ENCODE measurements at places on chromosomes 16 and 17.

GRCh38 chr16:70157105-70157476 is 16.5 kb upstream of the CLEC18C start:
- DNase-seq = no peak

DNA sequence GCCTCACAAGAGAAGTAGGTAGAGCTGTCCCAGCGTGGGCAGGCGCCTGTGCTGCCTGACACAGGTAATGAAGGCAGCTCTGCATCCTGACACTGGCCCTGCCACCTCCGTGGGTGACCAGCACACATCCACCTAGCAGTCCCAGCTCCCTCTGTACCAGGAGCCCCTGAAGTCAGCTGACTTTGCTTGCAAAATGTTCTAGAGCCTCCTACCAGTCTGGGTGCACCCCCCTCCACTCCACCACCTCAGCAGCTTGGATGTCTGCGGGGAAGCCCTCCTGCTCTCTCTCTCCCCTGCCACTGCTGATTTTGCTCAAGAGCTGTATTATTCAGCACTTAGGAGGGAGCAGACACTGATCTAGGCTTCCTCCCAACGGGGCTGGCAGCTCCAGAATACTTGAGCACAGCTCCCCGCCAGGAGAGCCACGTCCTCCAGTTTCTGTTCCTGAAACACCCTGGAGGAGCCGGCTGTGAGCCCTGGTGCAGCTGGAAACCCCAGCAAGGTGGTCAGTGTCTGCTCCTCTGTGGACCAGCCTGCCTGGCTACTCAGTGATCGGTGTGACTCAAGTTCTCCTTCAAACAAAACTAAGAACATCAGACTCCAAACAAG is 1.0 kb downstream of the RNF166 start:
- no peak for DNase-seq

GRCh38 chr17:79806863-79807720 is 10.2 kb upstream of the CBX8 start:
- DNase-seq = no peak

DNA sequence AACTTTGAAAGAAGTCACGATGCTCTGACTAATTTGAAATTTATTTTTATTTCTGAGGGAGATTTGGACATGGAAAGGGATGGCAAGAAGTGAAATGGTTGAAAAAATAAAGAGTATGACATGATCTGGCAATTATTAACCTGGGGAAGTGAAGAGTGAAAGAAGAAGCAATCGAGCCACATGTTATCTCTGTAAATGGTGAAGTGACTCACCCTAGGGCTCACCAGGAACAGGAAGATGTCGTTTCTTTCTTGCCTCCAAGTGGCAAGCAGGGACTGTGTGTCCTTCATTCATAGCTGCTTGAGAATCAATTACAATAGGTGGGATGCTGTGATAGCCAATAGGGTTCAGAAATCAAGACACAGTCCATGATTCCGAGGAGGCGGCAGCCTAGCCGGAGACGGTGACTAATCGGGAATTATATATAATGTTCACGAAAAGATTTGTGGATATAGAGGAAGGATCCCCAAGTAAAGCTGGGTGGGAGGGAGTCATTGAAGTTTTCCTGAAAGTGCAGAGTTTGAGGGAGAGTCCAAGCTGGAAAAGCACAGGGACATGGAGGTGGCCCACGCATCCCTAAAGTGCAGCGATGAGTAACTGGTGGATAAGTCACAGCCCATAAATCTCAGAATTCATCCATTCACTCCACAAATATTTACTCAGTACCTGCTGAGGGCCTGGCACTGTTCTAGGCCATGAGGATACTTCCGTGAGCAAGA is 18.2 kb upstream of the KRT20 start:
- peak; percentile 82 for DNase-seq

DNA sequence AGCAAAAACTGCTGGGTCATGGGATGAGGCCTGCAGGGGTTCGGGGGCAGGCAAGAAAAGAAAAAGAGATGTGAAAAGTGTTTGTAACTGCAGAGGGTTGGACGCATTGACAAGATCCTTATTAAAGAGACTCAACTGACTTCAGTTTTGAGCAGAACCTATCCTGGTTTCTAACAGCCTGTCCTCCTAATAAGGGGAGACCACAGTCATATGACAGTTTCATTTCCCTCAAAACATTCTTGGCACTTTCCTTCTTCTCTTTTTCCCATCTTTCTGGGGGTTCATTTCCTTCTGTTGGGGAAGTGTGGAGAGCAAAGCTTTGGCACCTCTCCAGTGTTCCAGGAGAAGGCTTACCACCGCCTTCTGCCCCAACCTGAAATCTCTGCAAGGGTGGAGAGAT is 118.5 kb downstream of the MAF start:
- DNase-seq = no peak

DNA sequence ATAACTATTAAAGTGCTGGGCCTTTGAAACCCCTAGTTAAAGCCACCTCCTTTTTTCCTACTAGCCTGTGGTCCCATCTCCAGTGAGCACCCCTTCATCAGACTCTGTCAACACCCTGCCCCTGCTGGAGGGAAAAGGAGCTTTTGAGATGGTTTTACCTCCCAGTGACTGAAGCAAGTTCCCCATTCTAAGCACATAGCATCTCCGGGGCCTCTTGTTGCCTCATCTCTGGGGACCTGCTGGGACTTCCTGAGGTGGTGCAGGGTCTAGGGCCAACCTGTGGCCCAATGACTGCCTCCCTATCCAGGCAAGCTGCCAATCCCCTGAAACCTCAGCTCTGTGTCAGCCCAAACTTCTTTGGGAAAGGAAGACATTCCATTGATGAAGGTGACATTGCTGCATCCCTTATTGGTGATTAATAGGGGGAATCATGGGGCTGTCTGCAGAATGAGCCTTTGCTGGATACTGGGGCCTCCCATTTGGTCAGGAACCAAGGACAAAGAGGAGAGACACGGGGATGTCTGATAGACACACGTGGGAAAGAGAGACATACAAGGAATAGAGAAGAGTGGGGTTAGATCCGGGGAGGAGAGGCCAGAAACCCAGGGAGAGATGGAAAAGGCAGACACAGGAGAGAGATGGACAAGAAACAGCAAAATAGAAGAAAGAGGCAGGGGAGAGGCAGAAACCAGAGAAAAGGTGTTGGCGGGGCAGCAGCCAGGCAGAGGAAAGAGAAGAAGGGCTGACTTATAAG is 2.4 kb downstream of the C1QL1 start:
- DNase-seq = no peak

DNA sequence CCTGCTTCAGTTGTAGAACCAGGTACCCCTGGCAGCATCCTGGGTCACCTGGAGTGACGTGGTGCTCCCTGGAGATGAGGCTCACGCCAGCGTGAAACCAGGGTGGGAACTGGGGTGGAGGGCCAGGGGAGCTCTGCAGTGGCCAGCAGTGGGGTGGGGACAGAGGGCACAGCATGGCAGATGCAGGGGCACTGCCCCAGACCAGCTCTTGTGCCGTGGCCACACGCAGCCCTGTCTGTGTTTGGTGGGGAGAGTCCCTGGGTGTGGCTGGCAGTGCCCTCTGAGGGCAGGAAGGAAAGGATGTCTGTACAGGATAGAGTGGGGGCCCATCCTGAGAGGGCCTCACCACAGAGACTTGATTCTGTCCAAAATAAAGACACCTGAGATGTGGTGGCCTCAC is 24.5 kb downstream of the ZNF750 start:
- DNase-seq = no peak

GRCh38 chr16:56233795-56234566 is 42.7 kb downstream of the GNAO1 start:
- DNase-seq = no peak

GRCh38 chr16:77383606-77384187 is 51.1 kb downstream of the ADAMTS18 start:
- peak; percentile 10 for DNase-seq

GRCh38 chr17:71114911-71115668 is 945.8 kb downstream of the KCNJ2 start:
- DNase-seq = no peak

DNA sequence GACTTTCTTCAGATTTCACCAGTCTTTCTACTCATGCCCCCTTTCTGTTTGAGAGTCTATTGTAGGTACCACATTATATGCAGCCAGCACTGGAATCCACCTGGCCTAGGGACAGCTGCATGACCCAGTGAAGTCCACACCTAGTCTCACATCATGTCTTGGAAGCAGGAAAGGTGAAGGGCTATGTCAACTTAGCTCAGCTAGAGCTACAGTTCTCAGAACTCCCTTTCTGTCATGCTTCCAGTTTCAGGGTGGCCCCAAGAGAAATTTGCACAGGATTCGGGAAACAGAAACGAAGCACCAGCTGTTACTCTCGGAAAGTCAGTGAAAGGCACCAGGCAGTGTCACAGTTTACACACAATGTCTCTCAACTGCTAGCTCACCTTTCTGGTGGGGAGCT is 51.6 kb upstream of the NLRP1 start:
- DNase-seq = no peak

DNA sequence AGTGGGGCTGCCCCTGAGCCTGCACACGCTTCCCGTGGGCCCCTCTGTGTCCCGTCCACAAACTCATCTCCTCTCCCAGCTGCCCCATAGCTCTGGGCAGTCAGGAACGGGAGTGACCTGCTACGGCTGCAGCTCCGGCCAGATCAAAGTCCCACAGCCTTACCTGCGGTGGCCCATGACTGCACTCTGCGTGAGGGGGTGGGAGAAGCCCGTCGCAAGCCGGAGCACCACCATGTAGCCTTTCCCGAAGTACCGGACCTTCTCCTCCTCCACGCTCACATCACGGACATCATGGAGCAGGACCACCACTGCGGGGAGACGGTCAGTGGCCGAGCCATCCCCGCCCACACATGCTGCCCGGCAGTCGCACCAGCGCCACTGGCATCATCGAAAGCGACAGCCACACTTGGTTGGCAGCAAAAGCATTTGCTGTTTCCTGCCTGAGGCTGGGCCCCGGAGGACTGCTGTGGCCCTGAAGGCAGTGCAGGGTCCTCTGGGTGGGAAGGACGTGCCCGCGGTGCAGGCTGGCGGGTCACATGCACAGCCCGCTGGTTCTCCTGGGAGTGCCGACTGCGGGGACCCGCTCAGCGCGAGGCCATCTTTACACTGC is 6.2 kb downstream of the CYBC1 start:
- DNase-seq = no peak

GRCh38 chr17:79009397-79010303 is at the start of gene CANT1:
Gene CANT1, minus strand, starts transcription at chr17:79009764. Its CDS starts 12,142 bp downstream, at chr17:78997622.
- DNase-seq = peak; percentile 81
